KBM-7 (cell line): ENCODE measurements at places on chromosomes 11 and 22.
A peak's percentile ranks its signal among the peaks of the same experiment; 100 is the strongest.

GRCh38 chr11:14643697-14644225 is at the start of gene PDE3B:
Gene PDE3B (plus strand): TSS chr11:14643804. CDS start chr11:14644076, 272 bp downstream.
- DNase-seq = peak; percentile 74

- no peak for DNase-seq
Observed at GRCh38 chr11:13338019-13338426, 60.4 kb downstream of the BMAL1 start.

GRCh38 chr11:107847184-107847583 is 11.4 kb downstream of the SLC35F2 start:
- no peak for DNase-seq

GRCh38 chr11:6615882-6616585 is 3.2 kb downstream of the TPP1 start:
- no peak for DNase-seq

- no peak for DNase-seq
Observed at GRCh38 chr11:1303973-1304372, 5.5 kb downstream of the TOLLIP start.

- no peak for DNase-seq
Observed at GRCh38 chr11:87295237-87295636, 257.5 kb downstream of the TMEM135 start.

GRCh38 chr22:38180841-38181452 is 683 bp downstream of the PLA2G6 start:
- DNase-seq = peak; percentile 41

DNA sequence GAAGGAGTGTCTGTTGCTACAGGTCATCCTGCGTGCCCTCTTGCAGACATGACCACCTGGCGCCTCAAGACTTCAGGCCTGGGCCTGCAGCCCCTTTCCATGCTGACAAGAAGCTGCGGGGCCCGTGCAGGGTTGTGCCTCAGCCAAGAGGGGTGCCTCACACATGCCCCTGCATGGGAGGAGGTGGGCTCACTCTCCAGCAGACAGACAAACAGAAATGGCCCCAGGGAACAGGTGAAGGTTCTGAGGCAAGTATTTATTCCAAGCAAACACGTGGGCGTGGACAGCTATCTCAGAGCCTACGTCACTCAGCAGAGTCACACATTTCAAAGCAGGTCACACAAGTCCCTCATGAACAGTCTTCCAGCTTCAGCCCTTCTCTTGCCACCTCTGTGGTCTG is 5.9 kb upstream of the SYCE3 start:
- no peak for DNase-seq

DNA sequence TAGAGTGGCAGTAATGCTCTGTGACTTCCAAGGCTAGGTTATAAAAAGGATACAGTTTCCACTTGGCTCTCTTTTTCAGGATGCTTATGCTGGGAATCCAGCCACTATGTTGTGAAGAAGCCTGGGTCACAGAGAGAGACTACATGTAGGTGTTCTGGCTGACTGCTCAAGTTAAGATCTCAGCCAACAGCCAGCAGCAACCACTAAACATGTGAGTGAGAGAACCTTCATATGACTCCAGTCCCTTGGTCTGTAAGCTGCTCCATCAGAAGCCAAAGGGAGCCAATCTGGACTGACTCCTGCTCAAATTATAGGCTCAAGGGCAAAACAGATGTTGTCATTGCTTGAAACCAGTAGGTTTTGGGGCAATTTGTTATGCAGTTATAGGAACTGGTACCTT is 162.7 kb downstream of the MAML2 start:
- DNase-seq = no peak

- no peak for DNase-seq
Observed at GRCh38 chr11:61745781-61746441, 6.5 kb upstream of the MYRF start.

- DNase-seq = no peak
Observed at GRCh38 chr11:66467034-66467659, 442 bp downstream of the PELI3 start.

DNA sequence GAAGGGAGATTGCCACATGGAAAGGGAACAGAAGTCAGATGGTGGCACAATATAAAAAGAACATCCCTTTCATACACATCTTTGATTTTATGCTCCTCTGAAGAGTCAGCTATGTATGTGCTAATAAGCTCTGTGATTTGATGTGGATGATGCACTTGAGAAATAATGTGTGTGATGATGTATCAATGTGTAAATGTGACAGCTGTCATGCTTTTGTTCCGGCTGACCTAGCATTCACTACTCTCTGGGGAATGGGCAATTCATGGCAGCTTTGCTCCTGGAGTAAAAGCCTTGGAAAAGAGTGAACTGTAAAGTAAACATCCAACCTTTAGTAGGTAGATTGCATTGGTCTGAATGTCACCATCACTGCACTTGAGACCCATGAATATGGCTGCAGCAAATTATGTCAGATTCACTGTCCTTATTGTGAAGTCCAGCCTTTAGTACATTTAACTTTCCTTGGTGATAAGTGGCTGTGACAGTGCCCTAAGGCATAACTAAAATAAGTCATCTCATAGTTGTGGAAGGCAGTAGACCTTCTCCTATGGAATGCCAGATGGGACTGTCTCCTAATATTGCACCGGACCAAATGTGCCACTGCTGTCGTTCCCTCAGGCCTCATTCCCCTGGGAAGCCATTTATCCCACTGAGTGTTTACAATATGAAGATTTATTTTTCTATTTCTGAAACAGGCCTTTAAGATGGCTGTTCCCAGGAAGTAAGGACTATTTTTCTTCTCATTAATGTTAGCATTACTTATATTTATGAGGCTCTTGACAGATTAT is 178.2 kb upstream of the CCDC90B start:
- no peak for DNase-seq

DNA sequence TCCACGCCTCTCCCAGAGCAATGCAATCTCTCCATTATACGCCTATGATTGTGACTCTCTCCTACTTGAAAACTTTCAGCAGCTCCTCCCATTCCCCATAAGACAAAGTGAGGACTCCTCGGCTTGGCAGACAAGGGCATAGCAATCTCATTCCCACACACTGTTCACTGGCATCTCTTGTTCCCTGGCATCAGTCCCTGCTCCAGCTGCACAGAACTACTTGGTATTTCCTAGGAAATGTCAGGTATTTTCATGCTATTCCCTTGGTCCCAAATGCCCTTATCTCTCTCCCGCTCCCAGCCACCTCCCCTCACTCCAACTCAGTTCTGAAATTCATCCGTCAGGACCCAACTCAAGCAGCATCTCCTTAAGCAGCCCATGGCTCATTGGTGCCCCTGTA is 28.4 kb downstream of the TMPRSS5 start:
- DNase-seq = no peak
